Stimulated activated CD8-positive, alpha-beta memory T cell treated with anti-CD3 and anti-CD28 coated beads, Interleukin-7, amount 100 ng/mL, for 4 hours (primary cell): ENCODE measurements at places on chromosomes 7 and 10.

GRCh38 chr10:30190577-30191552 is 131.5 kb upstream of the JCAD start:
- no peak for DNase-seq

DNA sequence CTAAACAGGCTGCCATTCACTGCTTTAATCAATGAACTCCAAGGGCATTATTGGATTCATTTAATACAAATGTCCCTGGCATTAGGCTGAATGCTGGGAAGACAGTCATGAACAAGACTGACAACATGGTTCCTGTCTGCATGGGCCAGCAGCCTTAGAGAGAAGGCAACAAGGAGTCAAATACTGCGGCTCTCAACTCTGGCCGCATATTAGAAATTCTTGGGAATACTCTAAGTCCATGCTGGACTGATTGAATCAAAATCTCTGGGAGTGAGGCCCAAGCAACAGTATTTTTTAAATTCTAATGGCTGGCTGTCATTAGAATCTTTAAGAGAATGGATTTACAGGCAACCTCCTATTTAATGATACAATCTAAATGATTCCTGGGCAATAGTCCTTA is 34.1 kb downstream of the FGFBP3 start:
- no peak for DNase-seq

DNA sequence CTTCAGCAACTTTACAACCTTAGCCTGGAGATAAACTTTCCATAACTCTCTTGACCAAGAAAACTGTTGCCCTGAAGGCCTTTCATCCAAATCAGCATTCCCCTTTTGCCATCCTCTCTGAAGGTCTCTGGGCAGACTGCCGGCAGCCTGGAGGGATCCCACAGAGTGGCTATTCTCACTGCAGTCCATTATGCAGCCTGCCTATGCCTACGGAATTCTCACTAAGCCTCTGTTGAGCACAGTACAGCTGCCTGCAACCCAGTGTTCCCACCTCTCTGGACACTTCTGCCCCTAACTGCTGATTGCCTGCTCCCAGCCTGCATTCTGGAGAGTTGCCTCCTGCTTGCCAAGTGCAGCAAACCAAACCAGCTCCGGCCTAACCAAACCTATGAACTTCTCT is 548.9 kb upstream of the STEAP1 start:
- DNase-seq, result no peak

- no peak for DNase-seq
These were observed 1.3 kb downstream of the HOXA9 start for GRCh38 chr7:27164045-27164366.

GRCh38 chr10:79050896-79051555 is 17.7 kb upstream of the ZMIZ1 start:
- no peak for DNase-seq
